ENCODE measurements at places on chromosomes 4 and X. TPM values are rescaled to one million over a fixed set of nuclear protein-coding genes. Genes with fewer than 3 reads are reported as not detected.

Gene LDB2
- 11.0 TPM for polyA plus RNA-seq

Gene SSX4
- polyA plus RNA-seq: not detected

Gene FRAS1
- polyA plus RNA-seq: not detected

Gene CXXC4
- polyA plus RNA-seq: 0.50 TPM

Gene SH3RF1
- 7.6 TPM for polyA plus RNA-seq

Gene CT47B1
- polyA plus RNA-seq: not detected

Gene ENAM
- not detected for polyA plus RNA-seq

Gene MAGEA4
- polyA plus RNA-seq: not detected

Gene TLR10
- polyA plus RNA-seq: not detected

Gene FGB
- not detected for polyA plus RNA-seq

Gene PDCL2
- not detected for polyA plus RNA-seq

Gene FAM9B
- not detected for polyA plus RNA-seq

Gene CENPI
- polyA plus RNA-seq: 0.18 TPM

Gene USP26
- not detected for polyA plus RNA-seq

Gene RAB9A
- polyA plus RNA-seq: 21.7 TPM

Gene ZMAT1
- polyA plus RNA-seq: 19.3 TPM

Gene ART3
- polyA plus RNA-seq: not detected

Gene FAM53A
- polyA plus RNA-seq: 0.77 TPM

Gene XG
- 8.1 TPM for polyA plus RNA-seq

Gene MAGEA9B
- not detected for polyA plus RNA-seq

Gene TEX13D
- polyA plus RNA-seq: not detected

Gene PALLD
- polyA plus RNA-seq: 576 TPM

Gene BMPR1B
- 2.0 TPM for polyA plus RNA-seq

Gene MED12
- 5.0 TPM for polyA plus RNA-seq

Gene NUDT10
- 2.1 TPM for polyA plus RNA-seq

Gene TRIM75
- polyA plus RNA-seq: not detected

Gene CYSLTR1
- 0.33 TPM for polyA plus RNA-seq

Gene GAGE1
- polyA plus RNA-seq: not detected

Gene SERTM2
- not detected for polyA plus RNA-seq

Gene SLC2A9
- polyA plus RNA-seq: 8.1 TPM

Gene NHS
- polyA plus RNA-seq: 7.5 TPM

Gene PCDH10
- 5.0 TPM for polyA plus RNA-seq

Gene ADAM29
- not detected for polyA plus RNA-seq

Gene TIGD2
- 1.2 TPM for polyA plus RNA-seq

Gene PNCK
- polyA plus RNA-seq: not detected

Gene FRG2
- polyA plus RNA-seq: not detected

Gene VCX3B
- not detected for polyA plus RNA-seq

Gene CTAG2
- polyA plus RNA-seq: 11.0 TPM

Gene MAGEB2
- polyA plus RNA-seq: not detected

Gene ELF2
- polyA plus RNA-seq: 12.3 TPM

Gene PIGA
- polyA plus RNA-seq: 7.1 TPM

Gene PAPSS1
- polyA plus RNA-seq: 29.4 TPM

Gene LONRF3
- polyA plus RNA-seq: 3.7 TPM

Gene TDO2
- polyA plus RNA-seq: 0.41 TPM

Gene RHOH
- polyA plus RNA-seq: 3.3 TPM

Gene CTAG1B
- polyA plus RNA-seq: not detected

Gene CT83
- polyA plus RNA-seq: not detected
